Stimulated activated CD8-positive, alpha-beta memory T cell treated with anti-CD3 and anti-CD28 coated beads, Interleukin-12 subunit alpha, Interleukin-12 subunit beta, amount 100 ng/mL, for 4 hours (primary cell): ENCODE measurements at places on chromosomes 2 and 18.

DNA sequence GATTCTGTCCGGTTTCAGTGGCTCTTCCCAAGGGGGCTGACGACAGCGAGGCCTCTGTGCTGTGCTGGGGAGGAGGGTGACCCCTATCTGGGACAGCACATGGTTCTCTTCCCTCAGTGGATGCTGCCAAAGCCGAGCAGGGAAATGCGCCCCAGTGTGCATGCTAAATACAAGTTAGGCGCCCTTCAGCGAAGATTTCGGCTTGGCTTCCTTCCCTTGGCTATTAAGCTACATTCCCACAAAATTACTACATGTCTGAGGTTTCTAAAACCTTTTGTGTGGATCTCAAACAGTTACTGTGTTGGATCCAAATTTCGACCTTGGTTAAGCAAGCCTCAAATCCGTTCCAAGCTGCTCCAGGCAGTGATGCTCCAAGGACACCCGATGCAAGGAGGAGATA lies 440.3 kb downstream of the NRXN1 start:
- no peak for DNase-seq

- no peak for DNase-seq
Measured at GRCh38 chr2:43937269-43937820, 58.4 kb downstream of the LRPPRC start.

DNA sequence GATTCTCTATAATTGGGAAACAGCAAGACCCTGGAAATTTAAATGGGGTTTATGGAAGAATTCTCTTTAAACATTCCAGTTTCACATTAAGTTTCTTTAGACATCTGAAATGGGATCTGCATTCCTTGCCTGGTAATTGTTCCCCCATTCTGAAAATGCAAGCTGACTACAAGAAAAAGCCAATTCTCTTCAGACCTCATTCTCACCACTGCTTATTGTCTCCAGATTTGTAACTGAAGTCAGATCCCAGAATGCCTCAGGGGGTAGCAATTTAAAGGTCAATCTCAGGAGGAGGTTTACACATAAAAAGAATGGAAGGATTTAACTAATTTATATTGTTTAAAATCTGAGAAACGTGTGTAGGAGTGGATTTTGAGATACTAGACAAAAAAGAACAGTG lies 41.2 kb downstream of the COL3A1 start:
- DNase-seq, result no peak

DNA sequence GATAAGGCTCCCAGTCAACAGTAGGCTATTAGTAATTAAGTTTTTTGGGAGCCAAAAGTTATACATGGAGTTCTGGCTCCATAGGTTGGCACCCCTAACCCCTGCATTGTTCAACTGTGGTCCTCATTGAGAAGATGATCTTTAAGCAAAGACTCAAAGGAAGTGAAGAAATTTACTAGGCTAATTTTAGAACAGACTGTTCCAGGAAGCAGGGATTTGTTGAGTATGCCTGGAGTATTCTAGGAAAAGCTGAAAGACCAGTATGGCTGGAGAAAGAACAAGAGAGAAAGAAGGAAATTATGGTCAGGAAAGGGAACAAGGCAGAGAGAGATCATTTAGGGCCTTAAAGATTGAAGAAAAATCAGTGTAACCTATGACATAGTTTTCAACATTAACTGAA lies 125.1 kb downstream of the PMAIP1 start:
- no peak for DNase-seq

GRCh38 chr18:53191634-53192033 lies 851.6 kb downstream of the DCC start:
- no peak for DNase-seq

DNA sequence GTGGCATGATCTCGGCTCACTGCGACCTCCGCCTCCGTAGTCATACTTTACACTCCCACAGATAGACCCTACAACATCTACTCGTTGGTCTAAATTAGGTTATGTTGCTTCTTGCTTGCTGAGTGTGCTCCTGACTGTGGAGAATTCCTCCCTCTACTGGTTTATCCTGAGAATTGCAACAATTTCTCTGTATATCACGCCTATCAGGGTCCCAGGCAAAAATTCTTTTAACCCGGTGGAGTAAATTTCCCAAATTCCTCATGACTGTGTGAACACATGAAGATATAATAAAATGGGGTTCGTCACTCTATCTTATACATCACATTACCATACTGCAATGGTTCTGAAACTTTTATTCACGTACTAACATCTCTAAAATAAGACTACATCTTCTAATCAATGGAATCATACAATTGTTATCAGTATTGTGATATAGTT lies 156.7 kb downstream of the EVA1A start:
- DNase-seq, result no peak

DNA sequence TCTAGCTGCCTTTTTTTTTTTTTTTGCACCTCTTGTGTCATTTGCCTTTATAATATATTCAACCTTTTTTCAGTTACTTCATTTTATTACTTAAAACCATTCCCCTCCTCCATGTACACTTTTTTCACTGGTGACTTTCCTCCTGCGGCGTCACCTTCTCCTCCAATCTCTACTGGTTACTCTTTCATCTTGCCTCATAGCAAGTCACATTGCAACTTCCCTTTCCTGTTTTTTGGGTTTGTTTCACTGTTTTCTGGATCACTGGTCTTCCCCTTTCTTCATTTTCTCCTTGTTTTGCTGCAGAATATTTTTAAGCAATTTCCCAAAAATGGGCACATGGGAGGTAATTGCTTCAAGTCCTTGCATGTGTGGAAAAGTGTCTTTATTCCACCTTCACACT lies 37.7 kb upstream of the GPR155 start:
- no peak for DNase-seq

DNA sequence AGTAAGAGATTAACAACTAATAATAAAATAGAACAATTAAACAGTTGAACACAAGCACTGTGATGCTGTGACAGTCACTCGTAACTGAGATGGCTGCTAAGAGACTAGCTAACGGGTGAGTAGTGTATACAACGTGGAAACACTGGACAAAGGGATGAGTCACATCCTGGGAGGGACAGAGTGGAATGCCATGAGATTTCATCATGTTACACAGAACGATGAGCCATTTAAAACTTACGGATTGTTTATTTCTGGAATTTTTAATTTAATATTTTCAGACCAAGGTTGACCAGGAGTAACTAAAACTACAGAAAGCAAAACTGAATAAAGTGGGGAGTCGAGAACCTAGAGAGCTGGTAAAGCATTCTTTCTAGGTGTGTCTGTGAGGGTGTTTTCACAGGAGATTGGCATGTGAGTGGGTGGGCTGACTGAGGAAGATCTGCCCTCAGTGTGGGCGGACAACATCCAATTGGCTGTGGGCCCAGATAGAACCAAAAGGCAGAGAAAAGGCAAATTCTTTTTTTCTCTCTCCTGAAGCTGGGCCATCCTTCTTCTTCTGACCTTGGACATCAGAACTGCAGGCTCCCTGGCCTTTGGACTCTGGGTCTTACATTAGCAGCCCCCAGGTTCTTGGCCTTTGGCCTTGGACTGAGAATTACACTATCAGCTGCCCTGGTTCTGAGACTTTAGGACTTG lies 14.6 kb downstream of the TMSB10 start:
- DNase-seq, result no peak

- DNase-seq, result no peak
Measured at GRCh38 chr2:200086911-200087310, 131.5 kb downstream of the MAIP1 start.

- DNase-seq, result peak; percentile 22
Measured at GRCh38 chr2:160427629-160428404, 65.8 kb downstream of the RBMS1 start.

DNA sequence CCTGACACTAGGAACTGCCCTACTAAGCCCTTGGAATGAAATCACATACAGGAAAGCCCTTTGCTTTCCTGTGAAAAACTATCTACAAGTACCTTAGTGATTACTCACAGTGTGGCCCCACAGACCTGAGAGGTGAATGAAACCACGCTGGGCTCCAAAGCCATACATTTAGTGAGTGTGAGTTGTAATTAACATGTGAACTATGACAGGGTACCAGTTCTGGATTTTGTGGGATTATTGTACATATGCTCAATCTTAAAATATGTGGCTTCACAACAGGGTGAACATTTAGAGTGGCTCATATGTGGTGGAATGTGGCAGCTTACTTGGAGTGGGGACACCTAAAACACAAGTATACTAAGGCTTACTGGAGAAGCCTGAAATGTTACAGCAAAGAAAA lies 12.3 kb downstream of the KCTD1 start:
- DNase-seq, result no peak

GRCh38 chr2:6343076-6343475 lies 522.6 kb downstream of the CMPK2 start:
- no peak for DNase-seq

- DNase-seq, result no peak
Measured at GRCh38 chr18:55735199-55735855, 147.3 kb upstream of the TCF4 start.

DNA sequence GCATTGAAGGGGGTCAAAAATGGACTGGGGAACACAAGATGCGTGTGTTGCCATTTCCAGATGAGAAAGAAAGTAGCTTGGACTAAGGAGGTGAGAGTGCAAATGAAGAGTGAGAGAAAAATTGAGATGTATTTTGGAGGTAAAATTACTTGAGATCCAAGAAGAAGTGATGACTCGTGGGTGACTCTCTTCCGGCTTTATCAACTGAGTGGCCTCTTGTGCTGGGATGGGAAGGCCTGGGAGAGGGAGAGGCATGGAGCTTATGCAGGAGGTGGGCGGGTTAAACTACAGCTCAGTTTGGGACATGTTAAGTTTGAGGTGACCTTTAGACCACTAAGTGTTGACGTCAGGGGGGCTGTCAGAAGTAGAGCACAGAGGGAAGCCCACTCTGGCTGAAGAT lies 34.9 kb downstream of the SULT1C2 start:
- DNase-seq, result no peak

DNA sequence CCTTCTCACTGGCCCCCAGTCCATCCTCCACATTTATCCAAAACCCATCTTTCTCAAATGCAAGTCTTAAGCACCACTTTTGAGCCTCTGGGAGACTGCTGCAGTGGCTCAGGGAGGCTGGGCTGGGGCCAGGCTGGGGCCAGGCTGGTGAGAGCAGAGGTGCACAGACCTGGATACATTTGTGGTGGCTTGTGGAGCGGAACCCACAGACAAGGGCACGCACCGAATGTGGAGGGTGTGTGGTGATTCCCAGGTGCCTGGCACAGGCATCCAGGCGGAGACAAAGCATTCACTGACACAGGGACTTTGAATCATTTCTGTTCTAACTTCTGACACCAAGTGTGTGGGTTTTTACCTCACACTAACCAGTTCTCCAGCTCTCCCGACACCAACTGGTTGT lies 42.2 kb upstream of the MGAT4A start:
- no peak for DNase-seq

DNA sequence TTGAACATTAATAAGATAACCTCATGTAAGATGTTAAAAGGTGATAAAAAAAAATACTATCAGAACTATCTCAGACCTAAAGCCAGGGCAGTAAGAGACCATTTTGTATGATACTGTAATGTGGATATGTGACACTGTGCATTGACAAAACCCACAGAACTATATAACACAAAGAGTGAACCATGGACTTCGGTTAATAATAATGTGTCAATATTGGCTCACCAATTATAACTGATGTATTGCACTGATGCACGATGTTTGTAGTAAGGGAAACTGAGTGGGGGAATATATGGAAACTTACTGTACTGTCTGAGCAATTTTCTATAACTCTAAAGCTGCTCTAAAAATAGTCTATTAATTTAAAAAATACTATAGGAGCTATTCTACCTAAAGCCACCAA lies 40.7 kb upstream of the PARD3B start:
- DNase-seq, result no peak

DNA sequence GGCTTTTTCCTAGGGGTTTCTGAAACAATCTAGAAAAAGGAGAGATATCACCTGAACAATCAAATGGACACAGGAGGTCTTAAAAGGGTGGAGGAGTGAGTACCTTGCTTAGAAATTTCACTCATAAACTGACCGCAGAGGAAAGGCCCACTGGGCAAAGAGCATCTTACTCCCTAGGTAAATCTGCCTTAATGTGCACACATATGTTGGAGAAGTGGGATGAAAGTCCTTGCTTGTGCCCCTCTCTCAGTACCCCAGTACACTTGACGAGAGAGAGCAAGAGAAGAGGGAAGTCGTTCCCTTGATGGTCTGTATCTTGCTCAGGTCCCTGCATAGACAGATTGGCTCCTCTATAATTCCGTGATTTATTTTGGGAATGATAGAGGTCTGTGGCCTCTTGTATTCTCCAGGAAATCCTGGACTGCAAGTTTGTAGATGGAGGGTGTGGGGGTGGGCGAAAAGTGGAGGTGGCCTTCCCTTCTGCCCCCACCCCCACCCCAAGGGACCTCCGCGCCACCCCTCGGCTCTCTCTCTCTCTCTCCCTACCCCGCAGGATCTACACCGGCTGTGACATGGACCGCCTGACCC lies 6.8 kb downstream of the TBR1 start:
- DNase-seq, result no peak

DNA sequence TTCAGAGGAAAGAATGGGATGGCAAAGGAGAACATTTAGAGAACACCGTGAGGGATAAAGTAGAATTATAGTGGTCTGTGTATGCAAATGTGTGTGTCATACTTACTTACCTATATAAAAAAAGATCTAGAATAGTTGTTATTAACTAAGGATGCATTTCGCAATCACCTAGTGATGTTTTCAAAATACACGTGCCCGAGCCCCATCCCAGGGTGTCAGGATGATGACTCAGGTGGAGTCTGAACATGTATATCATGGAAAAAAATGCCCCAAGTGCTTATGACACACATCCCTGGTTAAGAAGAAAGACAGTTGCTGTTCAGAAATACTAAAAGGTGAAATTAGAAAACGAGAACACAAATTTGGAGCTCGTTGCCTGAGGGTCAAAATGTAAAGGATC lies 109.0 kb downstream of the CERS6 start:
- no peak for DNase-seq

GRCh38 chr2:99417396-99417795 lies 72.4 kb downstream of the REV1 start:
- DNase-seq, result no peak

DNA sequence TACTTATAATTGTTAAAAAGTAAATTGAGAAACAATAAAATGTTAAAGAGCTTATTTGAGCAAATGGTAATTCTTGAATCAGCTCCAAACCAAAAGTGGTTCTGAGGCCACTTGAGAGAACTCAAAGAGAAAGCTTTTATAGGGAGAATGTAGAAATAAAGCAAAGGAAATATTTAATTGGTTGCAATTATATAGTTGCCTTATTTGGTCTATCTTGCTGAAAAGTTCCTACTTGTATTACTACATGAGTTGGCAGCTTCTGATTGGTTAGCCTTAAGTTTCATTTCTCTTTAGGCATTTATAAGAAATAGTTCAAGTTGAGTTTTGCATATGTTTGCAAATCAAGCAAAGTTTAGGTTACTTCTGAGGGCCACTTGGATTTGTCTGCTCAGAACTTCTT lies 38.1 kb downstream of the SCN2A start:
- no peak for DNase-seq

GRCh38 chr2:75146606-75147332 lies 52.6 kb downstream of the TACR1 start:
- DNase-seq, result no peak
